Skeletal muscle tissue (tissue), 5 donors: ENCODE measurements at places on chromosomes 16 and 17. TPM values are rescaled to one million over a fixed set of nuclear protein-coding genes. Genes with fewer than 3 reads are reported as not detected.

Gene AOC3
- 16.2 TPM for total RNA-seq

Gene CDH11
- total RNA-seq = 80.9 TPM

Gene MPP2
- 1.0 TPM for total RNA-seq

Gene GHDC
- 7.3 TPM for total RNA-seq

Gene KCNH4
- total RNA-seq = not detected

Gene TP53TG3
- total RNA-seq = not detected

Gene DHRS7C
- 163 TPM for total RNA-seq

Gene CBFA2T3
- 2.1 TPM for total RNA-seq

Gene TPSD1
- not detected for total RNA-seq
